ENCODE measurements at places on chromosomes 13 and 19.
A peak's percentile ranks its signal among the peaks of the same experiment; 100 is the strongest.

- DNase-seq, result no peak
Observed at GRCh38 chr19:10768936-10769335, 51.1 kb downstream of the DNM2 start.

DNA sequence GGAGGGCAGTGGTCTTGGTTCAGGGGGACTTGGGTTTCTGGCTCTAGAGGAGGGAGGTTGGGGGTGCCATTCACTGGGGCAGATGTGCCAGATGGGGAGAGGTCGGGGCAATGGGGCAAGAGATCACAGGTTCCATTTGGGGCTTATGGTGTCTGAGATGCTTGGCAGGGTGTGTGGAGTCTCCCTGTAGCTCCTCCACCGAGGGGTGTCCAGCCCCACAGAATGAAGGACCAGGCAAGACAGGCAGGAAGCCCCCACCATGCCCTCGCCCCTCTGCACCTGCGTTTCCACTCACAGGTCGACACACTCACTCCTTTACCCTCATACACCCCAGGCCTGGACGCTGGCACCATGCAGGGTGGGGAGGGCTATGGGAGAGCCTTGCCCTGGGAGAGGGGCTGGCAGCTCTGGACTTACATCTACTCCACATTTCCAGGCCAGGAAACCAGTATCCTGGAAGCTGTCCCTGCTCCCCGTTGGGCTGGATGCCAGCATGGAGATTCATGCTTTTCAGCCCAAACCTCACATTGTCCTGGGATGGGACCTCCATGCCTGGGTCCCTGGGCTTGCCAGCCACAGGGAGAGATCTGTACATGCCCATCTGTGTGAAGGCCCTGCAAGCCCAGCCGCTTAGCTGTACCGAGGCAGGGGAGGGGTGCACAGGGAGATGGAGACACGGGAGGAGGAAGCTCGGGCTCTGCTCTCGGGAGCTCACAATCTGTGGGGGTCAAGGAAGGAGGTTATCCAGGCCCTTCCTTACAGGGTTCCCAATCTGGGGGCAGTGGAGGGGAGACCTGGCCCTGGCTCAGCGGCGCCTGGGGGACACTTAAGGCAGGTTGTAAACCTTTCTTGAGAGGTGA lies 77.1 kb downstream of the CHST8 start:
- no peak for DNase-seq

DNA sequence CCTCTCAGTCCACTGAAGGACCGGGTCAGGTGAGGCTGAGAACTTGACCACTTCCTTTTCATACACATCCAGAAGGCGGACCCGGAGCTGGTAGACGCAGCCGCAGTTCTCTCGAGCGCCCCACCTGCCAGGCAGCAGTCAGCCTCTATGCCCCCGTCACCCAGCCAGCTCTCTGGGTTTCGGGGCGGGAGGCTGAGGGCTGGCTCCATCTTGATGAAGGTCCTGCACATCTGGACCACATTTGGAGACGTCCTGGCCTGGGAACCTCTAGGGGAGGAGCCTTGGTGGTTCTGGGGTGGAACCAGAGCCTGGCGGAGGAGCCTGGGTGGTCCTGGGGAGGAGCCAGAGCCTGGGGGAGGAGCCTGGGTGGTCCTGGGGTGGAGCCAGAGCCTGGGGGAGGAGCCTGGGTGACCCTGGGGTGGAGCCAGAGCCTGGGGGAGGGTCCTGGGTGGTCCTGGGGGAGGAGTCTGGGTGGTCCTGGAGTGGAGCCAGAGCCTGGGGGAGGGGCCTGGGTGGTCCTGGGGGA lies 14.3 kb downstream of the MRPS12 start:
- no peak for DNase-seq

DNA sequence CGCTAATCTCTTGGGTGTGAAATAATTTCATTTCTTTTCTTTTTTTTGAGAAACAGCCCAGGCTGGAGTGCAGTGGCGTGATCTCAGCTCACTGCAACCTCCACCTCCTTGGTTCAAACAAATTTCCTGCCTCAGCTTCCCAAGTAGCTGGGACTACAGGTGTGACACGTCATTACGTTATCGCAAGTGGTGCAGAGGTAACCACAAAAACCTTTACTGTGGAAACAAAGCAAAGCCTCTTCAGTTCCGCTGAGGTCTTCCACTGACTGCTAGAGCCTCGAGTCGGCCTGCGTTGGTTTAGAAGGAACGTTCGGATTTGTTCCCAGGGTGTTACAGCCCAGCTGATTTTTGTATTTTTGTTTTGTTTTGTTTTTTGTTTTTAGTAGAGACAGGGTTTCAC lies 2.0 kb upstream of the ZNF784 start:
- DNase-seq, result peak; percentile 56

GRCh38 chr19:41265395-41266153 lies 1.4 kb downstream of the HNRNPUL1 start:
- DNase-seq, result no peak

DNA sequence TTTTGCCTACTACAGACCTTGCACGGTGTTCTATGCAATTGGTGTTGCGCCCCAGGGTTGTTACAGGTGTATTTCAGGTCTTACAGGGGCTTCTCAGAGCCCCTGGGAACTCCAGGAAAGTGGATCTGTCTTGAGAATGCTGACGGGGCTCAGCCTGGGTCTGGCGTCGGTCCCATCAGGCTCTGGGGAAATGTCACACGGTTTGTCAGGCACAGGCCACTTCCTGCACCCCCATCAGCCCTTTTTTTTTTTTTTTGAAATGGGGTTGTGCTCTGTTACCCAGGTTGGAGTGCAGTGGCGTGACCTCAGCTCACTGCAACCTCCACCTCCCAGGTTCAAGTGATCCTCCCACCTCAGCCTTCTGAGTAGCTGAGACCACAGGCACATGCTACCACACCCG lies 13.2 kb downstream of the CLEC4G start:
- DNase-seq, result no peak

- DNase-seq, result no peak
Observed at GRCh38 chr19:24062190-24062589, 24.8 kb upstream of the ZNF254 start.

DNA sequence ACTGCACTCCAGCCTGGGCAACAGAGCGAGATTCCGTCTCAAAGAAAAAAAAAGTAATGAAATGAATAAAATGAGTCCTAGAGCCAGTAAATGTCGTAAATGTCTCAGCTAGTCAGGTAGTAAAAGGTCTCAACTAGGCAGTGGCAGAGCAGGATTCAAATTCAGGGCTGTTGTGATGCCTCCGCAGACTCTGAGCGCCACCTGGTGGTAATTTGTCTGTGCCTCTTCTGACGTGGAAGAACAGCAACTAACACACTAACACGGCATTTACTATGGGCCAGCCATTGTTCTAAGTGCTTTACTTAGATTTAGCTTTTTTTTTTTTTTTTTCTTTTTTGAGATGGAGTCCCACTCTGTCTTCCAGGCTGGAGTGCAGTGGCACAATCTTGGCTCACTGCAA lies 30.2 kb downstream of the CYP2F1 start:
- peak; percentile 83 for DNase-seq

DNA sequence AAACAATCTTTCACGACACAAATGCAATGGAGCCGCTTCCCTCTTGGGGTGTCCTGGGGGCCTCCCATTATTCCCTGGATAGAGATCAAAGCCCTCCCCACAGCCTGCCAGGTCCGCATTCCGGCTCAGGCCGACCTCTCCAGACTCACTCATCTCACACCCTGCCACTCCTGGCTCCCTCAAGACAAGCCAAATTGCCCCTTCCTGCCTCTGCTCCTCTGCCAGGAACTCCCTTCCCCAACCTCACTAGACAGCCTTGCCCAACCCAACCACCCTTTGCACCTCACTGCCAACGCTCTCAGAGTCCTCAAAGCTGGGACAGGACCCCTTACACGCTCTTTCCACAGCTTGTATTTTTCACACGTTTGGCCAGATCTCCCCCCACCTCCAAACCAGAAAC lies 1.5 kb downstream of the ABHD17A start:
- no peak for DNase-seq

GRCh38 chr19:44580366-44580895 lies 32.9 kb upstream of the IGSF23 start:
- no peak for DNase-seq

DNA sequence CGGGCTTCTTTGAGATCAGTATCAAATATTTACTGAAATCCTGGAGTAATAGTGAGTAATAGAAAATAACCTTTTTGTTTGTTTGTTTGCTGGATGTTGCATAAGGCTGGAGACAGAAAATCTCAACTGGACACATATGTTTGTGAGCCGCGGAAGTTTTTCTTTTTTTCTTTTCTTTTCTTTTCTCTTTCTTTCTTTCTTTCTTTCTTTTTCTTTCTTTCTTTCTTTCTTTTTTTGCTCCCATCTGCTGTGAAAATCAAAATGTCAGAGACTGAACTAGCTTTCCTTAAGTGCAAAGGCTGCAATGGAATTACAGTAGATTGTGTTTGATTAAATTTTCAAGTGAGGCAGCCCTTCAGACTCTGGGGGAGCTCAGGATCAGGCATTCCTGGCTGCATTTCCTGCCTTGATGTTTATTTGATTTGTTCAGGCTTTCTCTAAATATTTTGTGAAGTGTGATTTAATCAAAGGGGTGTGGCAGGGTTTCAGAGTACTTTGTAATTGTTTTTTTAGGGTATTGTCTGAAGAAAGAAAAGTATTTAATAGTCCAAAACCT lies 319 bp downstream of the FRY start:
- DNase-seq, result no peak

GRCh38 chr19:2249010-2249866 lies at the start of gene AMH:
Gene AMH (plus strand): TSS chr19:2249323. CDS start chr19:2249333, 10 bp downstream.
- DNase-seq, result no peak

- no peak for DNase-seq
Observed at GRCh38 chr13:109568339-109568818, 218.0 kb downstream of the IRS2 start.

- DNase-seq, result no peak
Observed at GRCh38 chr13:32206097-32206740, 108.9 kb downstream of the ZAR1L start.

Data from T-cell (primary cell).